ENCODE measurements at places on chromosomes 11 and 22.

DNA sequence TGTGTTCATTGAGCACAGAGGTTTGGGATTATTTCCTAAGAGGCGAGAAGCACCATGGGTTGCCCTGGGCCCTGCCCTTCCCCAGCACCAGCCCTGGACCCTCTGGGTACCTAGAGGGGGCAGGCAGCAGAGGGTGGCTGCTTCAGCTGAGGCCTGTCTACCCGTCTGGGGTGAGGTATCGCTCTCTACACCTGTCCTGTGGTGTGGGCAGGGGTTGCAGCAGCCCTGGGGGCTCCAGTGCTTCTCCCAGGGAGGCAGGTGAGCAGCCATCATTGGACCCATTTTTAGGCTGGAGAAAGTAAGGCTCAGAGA is 15.6 kb downstream of the PRDM11 start:
- DNase-seq, result no peak

- no peak for DNase-seq
Observed at GRCh38 chr22:44906248-44906936, 103.4 kb downstream of the PHF21B start.

- no peak for DNase-seq
Observed at GRCh38 chr22:18973264-18974031, 37.4 kb upstream of the PRODH start.

DNA sequence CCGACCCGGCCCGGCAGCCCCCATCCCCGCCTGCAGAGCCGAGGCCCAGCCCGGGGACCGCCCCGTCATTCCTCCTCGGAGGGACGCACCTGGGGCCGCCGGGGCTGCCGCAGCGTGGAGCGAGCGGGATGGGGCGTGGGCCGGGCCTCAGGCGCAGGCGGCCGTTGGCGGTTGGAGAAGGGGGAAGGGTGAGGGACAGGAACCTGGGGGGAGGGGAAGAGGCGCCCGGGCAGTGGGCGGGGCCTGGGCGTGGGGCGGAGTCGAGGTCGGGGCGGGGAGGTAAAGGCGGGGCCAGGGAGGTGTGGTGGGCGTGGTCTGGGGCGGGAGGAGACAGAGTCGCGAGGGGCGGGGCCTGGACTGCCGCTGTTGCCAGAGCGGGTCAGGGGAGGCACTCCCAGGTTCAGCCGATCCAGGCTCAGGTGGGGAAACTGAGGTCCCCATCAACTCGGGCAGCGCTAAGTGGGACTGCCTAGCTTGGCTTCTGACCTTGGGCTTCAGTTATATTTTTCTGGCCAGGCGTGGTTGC is at the start of gene TESMIN:
Gene TESMIN (minus strand): TSS at position 190 of the 526 bp plus-strand sequence. CDS start 860 bp downstream, outside the sequence.
- peak; percentile 95 for DNase-seq

DNA sequence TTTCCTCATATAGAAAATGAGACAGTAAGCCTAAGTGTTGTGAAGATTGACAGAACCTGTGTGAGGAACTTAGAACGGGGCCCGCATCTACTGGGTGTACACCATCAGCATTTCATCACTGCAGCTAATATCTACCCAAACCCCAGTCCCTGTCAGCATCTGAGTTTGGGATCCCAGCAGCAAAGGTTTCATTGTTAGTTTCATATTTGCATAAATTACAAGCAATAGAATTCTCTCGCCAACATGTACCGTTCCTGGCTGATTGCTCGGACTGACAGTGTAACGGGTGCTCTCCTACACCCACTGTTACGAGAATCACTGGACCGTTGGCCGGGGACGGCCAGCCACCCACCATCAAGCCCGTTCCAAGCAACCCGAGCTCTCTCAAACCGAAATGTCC is 10.4 kb upstream of the TMPRSS6 start:
- no peak for DNase-seq

- peak; percentile 52 for DNase-seq
Observed at GRCh38 chr22:49284056-49284784, 543.5 kb downstream of the BRD1 start.

- peak; percentile 84 for DNase-seq
Observed at GRCh38 chr11:102733232-102733875, 8.6 kb upstream of the MMP8 start.

GRCh38 chr22:37563153-37564081 is 3.1 kb downstream of the CDC42EP1 start:
- DNase-seq, result no peak

DNA sequence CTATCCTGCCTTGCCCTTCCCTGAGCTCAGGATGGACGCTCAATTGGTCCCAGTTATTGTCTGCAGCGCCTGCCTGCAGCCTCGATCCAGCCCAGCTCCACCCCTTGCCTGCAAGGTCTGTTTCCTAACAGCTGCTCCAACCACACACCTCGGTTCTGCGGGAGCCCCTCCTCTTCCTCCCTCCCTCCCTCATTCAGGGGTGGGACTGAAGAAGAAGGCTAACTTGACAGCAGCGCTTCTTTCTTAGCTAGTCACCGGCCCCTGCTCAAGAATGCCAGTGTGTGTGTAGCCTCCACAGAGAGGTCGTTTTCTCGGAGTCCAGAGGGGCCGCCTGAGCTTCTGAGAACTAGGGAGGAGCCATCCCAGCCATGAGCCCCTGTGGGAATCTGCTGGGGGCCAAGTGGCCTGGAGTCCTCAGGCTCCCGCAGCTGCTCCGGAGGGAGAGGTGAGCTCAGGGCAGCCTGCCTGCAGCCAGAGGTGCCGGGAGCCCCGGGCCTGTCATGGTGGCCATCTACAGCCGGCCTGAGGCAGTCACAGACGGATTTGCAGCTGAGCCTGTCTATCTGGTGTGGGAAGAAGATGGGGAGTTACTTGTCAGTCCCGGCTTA is 36.1 kb downstream of the LIMK2 start:
- peak; percentile 32 for DNase-seq

- no peak for DNase-seq
Observed at GRCh38 chr11:8689726-8690255, 7.2 kb downstream of the RPL27A start.

- DNase-seq, result no peak
Observed at GRCh38 chr22:22952531-22953280, 65.1 kb downstream of the IGLL5 start.

DNA sequence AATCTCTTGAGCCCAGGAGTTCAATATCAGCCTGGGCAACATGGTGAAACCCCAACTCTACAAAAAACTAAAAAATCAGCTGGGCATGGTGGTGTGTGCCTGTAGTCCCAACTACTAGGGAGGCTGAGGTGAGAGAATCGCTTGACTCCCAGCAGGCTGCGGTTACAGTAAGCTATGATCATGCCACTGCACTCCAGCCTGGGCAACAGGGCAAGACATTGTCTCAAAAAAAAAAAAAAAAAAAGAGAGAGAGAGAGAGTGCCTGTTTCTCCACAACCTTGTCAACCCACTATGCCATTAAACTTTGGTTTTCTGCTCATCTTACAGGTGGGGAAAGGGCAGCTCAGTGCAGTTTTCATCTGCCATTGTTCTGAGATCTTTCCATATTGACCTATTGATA is 5.1 kb downstream of the FOLR3 start:
- no peak for DNase-seq

- no peak for DNase-seq
Observed at GRCh38 chr22:50490531-50491308, 4.1 kb downstream of the MIOX start.

- DNase-seq, result no peak
Observed at GRCh38 chr11:10529279-10529678, 11.7 kb downstream of the RNF141 start.

DNA sequence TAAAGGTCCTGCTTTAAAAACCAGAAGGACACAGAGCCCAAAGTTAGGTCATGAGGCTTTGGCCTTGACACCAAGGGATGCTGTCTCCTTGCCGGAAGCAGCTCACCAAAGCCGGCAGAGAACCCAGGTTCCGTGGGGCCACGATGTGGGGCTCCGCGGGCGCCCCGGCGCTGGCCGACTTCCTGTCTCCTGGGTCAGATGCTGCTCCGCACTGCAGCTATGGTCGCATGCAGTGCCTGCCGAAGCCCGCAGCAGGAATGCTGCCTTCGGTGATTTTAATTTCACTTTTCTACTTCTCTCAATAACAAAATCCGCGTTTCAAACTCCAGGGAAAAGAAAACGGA is 454 bp upstream of the OTUB1 start:
- DNase-seq, result peak; percentile 76

GRCh38 chr22:45399712-45400445 is 13.5 kb downstream of the SMC1B start:
- DNase-seq, result peak; percentile 89

GRCh38 chr11:44876906-44877305 is 73.8 kb downstream of the TP53I11 start:
- DNase-seq, result no peak

DNA sequence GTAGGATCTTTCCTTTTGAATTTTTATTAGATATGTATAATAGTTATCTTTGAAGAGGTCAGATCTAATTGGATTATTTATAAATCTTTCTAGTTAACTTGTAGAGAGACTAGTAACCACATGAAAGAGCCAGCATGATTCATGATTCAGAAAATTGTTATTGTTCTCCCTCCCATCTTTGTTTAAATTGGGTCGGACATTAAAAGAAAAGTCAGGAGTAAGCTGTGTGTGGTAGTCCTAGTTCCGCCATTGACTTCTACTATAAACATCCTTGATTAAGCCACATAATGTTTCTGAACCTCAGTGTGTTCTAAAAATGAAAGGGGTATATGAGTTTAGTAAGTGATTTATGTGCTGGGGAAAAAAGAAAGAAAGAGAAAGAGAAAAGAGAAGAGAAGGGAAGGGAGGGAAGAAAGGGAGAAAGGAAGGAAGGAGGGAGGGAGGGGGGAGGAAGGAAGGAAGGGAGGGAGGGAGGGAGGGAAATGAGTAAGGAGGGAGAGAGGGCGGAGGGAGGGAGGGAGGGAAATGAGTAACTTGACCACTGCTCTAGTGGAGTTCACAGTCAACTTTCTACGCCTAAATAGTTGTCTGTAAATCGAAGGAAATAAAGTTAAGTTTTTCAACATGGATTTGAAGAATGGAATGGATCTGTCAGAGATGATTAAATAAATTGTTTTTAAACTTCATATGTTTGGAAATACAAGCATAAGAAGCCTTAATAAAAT is 32.9 kb downstream of the SIK2 start:
- peak; percentile 53 for DNase-seq

GRCh38 chr11:2789331-2789730 is 89.5 kb upstream of the KCNQ1OT1 start:
- no peak for DNase-seq

GRCh38 chr22:35915477-35916013 is 113.1 kb downstream of the RBFOX2 start:
- DNase-seq, result peak; percentile 71

DNA sequence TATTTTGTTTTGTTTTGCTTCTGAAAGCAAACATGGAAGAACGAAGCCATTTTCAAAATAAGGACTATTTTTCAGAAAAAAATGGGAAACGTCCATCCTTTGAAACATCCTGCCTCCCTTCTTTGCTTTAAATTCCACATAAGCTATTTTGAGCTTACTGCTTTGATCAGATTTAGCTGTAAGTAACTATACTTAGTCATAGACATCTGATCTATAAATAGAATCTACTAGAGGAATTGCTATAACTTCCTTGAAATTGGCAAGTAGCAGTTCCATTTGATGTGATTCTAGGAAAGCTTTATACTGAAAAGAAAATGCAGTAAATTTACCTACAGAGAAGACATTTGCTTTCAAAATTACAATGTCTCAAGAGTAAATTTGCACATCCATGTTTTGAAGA is 305.8 kb downstream of the TTC28 start:
- DNase-seq, result no peak

- peak; percentile 57 for DNase-seq
Observed at GRCh38 chr11:47399860-47400767, 8.3 kb upstream of the SLC39A13 start.

DNA sequence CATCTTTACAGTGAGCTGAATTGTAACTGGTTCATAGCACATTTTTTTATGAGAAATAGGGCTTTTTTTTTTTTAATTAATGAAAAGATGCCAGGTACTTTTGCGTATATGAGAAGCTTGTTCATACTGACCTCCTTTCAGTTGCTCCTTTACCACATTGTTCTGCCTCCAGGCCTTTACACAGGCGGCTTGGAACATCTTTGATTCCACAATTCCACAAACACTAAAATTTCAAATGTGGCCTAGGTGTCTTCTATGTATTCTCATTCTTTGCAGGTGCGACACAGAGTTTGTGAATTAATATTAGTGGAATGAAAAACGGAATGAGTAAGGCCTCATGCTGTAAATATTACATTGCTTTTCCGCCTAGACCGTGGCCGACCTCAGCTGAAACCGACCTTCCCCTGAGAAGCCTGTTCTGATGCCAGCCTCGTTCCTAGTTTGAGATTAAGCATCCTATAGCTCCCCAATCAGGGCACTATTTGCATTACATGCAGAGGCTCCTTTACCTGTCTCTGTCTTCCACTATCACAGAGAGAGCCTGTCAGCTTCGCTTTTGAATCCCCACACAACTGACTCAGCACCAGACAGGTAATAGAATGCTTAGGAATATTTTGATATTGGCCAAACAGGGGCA is 125.8 kb downstream of the LDLRAD3 start:
- DNase-seq, result peak; percentile 71

DNA sequence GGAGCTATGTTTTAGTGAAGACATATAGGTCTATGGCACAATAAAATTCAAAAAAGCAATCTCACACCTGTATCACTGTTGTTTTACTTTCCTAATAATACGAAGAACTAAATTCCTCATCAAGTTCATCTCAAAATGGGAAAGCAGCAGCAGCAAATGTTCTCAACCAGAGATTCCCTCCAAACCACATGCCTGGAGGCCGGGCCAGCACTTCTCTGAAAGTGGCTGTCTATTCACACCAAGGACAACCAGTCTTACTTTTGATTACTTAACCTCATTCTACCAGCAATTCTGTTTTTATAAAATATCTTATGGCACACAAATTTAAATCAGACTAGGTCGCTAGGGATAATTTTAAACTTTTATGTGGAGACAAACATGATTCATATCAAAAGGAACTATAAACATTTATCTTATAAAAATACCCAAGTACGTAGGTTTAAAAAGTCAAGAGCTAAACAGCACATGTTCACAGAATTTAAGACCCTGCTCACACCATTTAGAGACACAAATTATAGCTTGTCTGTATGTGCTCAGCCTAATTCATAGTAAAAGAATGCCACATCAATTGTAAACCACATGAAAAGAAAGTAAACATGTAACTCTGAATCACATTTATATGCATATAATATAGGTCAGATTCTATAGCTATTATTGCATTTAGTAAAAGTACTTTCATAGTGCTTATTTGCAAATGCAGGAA is 46.1 kb downstream of the RRAS2 start:
- DNase-seq, result no peak

DNA sequence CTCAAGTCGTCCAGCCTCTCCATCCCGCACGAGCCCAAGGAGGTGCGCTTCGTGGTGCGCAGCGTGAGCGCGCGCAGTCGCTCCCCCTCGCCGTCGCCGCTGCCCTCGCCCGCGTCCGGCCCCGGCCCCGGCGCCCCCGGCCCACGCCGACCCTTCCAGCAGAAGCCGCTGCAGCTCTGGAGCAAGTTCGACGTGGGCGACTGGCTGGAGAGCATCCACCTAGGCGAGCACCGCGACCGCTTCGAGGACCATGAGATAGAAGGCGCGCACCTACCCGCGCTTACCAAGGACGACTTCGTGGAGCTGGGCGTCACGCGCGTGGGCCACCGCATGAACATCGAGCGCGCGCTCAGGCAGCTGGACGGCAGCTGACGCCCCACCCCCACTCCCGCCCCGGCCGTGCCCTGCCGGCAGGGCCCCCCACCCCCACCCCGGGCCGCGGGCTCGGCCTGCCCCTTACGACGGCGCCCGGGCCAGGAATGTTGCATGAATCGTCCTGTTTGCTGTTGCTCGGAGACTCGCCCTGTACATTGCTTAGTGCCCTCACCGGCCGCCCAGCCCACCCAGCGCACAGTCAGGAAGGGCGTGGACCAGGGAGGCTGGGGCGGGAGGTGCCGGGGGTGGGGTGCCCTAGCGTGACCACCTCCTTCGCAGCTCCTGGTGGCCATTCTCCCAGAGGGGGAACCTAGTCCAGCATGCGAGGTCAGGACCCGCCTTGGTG is 6.9 kb upstream of the ACR start:
- DNase-seq, result no peak

Measured in NCI-H69 (cell line).